ENCODE measurements at places on chromosomes 4 and X. TPM values are rescaled to one million over a fixed set of nuclear protein-coding genes. Genes with fewer than 3 reads are reported as not detected.

DNA sequence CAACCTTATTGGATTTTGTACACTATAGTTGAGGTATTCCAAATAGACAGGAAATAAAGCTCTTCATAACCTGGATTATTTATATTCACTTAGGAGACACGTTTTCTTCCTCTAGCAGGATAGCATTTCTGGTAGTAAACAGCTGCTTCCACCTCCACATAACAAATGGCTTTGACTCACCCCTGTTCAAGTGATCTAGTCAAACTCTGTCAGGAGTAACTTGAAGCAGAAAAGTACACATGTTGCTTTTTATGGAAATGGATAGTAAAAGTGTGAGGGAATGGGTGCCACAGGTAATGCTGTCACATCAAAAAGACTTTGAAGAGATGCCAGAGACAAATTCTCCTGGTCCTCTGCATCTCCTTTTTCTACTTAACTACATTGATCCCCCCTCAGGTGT, 258.7 kb upstream of the SLC7A11 start:
- no peak for DNase-seq

Gene PLXNB3
- 27.3 TPM for total RNA-seq

- DNase-seq: peak; percentile 21
Observed at GRCh38 chrX:119745283-119745848, 13.0 kb upstream of the SOWAHD start.

DNA sequence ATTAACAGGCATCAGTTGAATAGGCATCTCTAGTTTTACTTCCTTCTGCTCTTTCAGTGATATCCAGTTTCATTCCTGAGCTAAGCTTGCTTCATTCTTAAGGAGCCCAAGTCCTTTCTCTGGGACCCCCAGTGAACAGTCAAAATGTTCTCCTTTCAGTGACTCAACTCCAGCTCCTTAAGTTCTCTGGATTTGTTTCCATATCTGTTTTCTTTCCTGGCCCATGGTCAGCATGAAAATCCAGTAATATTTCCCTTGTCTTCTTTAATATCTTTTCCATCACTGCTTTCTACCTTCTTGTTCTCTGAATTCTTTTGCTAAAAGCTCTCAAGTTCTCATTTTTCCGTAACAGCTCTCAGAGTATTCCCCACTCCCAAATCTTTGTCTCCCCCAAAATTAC, 25.5 kb downstream of the ADGRL3 start:
- no peak for DNase-seq

GRCh38 chrX:23374291-23374690, 39.6 kb downstream of the PTCHD1 start:
- peak; percentile 9 for DNase-seq

DNA sequence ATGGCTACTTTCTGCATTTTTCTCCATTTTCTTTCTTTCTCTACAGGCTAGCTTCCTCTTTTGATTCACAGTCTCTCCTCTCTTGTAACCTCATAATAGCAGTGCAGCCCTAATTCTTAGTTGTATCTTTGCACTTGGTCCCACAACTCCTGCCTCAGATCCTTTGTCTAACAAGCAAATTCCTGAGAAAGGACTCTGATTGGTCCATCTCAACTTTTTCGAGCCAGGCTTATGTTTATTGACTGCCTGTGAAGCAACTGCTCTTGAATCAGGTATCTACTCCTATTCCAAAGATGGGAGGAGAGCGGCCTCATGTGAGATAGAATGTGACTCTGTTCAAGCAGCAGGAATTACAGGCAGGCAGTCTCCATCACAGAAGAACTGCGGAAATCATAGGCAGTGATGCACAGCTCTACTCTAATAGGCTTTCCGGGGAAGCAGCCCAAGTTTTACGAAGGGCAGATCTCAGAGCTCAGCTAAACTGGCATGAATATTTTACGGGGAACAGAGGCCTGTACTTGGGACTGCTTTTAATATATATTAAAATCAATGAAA, 123.5 kb downstream of the GABRB1 start:
- DNase-seq: no peak
